MG63 (cell line): ENCODE measurements at places on chromosomes 11 and 22.

DNA sequence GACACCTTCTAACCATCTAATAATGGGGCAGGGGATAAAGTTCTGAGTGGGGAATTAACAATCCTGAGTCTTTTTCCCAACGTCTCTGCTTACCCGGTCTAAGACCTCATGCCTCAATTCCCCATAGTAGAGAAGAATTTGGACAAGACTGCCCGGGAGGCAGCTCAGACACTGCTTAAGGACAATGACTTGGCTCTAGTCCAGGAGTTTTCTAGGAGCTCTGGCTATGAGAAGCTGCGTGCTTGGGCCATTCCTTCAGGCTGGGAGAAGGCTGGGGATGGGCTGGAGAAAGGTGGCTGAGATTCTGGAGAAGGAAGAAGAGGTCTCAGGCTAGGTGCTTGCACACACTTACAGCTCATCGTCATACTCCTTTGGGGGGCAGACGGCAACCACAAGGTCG, 19.8 kb upstream of the ABCC8 start:
- DNase-seq: no peak

- no peak for DNase-seq
These were observed 72.0 kb downstream of the FLI1 start for GRCh38 chr11:128765571-128766549.

- no peak for DNase-seq
These were observed 1422.7 kb downstream of the BRD1 start for GRCh38 chr22:48404801-48405447.

DNA sequence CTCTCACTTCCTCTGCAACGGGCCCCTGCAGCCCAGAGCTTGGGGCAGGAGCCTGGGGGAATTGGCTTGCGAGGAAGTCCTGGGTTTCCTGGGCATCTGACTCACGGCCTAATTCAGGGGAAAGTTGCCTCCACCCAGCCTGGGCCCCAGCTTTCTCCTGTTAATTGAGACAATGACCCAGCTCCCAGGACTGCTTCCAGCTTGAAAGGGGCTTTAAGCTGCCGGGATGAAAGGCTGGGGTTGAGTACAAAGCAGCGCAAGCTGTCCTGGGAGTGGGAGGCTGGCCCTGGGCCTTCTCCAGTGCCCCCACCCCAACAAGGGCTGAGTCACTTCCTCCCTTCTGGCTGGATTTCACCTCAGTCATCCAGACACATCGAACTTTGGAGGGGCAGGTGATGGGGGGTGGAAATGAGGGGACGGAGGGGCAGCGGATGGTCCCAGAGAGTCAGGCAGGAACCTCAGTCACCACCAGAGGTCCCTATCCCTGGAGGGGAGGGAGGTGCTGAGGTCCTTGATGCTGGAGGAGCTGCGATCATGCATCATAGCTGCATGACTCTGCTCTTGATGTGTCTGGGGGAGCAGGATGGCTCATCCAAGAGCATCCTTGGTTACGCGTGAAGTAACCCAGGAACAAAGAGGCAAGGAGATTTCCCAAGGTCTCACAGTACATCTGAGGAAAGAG, 30.1 kb upstream of the OAF start:
- DNase-seq: no peak

GRCh38 chr11:119419246-119419645, 3.7 kb downstream of the THY1 start:
- DNase-seq: no peak

GRCh38 chr22:23632178-23632577, at the start of gene DRICH1:
Gene DRICH1 (minus strand): TSS chr22:23632321. CDS start chr22:23632023, 298 bp downstream.
- DNase-seq: no peak

DNA sequence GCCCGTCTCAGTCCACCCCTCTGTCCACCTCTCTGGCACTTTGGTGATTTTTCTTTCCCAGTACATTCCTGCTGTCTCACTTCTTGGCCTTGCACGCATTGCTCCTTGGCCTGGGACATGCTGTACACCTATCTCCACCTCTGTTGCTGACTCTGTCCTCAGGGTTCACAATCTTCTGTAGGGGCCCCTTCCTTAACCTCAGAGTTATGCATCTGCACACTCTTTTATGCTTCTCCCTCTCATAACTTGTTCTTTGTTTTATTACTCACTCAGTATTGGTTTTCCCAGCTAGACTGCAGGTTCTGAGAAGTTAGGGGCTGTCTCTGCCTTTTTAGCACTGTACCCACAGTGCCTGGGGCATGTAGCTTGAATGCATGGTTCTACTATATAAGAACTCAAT, 139.1 kb upstream of the MTMR2 start:
- no peak for DNase-seq

DNA sequence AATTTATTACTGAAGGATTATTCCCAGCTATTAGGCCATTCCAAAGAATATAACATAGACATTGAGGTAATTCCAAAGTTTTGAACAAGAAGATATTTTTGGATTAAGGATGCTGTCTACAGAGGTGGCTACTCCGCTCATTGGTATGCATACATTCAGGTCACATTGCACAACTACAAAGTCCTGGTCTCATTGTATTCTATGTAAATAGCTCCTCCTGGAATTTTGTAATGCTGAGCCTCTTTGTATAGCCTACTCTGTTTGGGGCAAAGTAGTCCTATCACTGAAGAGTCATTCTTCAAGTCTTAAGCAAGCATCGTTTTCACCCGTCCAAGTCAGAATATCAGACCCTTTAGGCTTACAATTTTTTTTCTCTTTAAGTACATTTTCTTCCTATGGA, 142.4 kb downstream of the KIF18A start:
- no peak for DNase-seq

DNA sequence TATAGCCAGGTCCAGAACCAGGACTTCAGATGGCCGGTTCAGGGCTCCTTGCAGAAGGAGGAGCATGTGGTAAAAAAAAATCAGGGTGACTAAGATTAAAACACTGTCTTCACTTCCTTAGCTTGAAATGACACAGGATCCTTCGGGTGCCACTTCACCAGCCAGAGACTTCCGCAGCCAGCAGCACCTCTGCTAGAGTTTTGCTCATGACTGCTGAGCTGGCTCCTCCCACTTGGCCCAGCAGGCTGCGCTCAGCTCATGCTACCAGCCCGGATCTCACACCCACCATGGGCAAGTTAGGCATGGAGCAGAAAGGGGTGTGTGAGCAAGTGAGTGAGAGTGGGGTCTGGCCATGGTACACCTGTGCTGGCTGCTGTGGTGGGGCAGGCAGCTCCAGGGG, 6.6 kb upstream of the MS4A18 start:
- no peak for DNase-seq

DNA sequence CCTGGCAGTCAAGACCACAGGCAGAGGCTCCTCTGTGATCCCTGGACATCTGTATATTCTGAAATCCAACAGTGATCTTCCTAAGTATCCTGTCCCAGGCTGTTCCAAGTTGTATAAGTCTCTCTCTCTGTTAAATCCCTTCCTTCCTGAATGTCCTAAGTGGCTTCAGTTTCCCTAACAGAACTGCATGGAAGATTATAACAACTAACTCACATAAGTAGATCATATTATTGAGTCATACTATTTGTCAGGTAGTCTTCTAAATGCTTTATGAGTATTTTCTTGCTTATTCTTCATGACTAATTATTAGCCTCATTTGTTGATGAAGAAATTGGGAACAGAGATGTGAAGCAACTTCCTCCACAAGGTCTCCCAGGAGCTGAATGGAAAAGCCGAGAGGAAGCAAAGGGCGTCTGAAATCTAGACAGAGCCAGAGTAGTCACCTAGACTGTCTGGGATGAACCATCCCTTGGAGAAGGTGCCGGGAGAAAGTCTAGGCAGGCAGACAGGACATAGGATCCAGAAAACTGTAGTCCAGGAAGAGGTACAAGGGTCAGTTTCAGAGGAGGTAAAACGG, 93.2 kb upstream of the FAT3 start:
- no peak for DNase-seq

DNA sequence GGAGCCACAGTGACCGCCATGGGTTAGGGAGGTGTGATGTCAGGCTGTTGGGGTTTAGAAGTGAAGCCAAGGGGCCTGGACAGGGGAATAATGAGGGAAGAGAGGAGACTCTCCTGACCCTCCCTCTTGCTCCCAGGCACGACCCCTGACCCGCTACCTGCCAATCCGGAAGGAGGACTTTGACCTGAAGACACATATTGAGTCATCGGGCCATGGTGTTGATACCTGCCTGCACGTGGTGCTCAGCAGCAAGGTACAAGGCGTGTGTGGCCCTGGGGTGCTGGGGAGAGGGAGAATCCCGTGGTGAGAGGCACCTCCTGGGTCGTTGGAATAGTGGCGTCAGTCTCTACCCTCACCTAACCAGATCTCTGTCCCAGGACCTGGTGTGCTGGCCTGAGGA, 29.5 kb downstream of the TREH start:
- no peak for DNase-seq

- DNase-seq: no peak
These were observed 20.4 kb upstream of the UPB1 start for GRCh38 chr22:24474649-24475255.

DNA sequence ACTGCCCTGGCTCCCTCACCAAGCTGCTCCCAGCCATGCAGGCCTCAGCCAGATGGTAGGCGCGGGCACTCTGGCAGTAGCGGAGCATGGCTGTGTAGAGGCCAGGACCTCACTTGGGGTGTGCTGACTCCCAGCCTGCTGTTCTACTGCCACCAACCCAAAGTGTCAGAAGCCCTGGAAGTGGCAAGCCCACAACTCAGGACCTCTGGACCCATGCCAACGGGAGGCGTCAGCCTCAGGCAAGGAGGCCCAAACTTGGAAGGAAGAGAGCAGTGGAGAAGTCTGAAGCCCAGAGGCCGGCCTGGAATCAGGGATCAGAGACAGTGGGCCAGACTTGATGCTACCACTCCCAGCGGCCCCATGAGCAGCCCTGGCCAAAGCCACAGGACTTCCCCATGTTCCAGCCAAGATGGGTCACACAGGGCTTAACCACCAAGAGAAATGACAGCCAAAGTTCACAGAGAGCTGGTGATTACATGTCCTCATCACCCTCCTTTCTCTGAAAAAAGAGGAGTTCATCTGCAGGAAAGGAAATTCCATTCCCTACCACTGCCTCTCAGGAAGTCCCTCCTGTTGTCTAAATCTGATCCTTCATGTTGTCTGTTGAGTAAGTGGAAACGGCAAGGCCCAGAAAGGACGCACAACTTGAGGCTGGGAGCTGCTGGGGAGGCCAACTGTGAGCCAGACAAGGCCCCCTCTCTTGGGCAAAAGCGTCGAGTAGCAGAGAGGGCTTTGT, 4.4 kb downstream of the ARRB1 start:
- DNase-seq: peak; percentile 65

DNA sequence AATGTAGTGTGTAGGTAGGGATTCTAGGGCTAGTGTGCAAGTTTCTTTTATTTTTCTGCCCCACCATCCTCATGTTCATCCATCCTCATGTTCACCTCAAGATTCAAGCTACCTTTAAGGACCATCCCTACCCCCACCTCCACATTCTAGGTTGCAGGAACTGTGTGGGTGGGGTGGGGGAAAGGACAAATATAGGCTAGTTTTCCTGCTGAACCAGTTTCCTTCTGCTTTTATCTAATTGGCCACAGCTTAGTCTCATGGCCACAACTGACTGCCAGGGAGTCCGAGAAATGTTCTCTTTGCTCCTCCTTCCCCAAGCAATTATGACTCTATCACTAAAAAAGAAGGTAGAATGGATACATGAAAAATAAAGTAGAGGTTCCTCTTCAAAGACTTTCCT, 179.0 kb upstream of the LARGE1 start:
- DNase-seq: no peak

GRCh38 chr11:123260511-123261211, 65.6 kb upstream of the CLMP start:
- DNase-seq: no peak

- DNase-seq: no peak
These were observed 359.2 kb downstream of the BUD13 start for GRCh38 chr11:116413301-116414242.

GRCh38 chr11:84384731-84385130, 1098.6 kb upstream of the CCDC90B start:
- DNase-seq: peak; percentile 6

- DNase-seq: no peak
These were observed 15.2 kb upstream of the FCHSD2 start for GRCh38 chr11:73157101-73158010.

DNA sequence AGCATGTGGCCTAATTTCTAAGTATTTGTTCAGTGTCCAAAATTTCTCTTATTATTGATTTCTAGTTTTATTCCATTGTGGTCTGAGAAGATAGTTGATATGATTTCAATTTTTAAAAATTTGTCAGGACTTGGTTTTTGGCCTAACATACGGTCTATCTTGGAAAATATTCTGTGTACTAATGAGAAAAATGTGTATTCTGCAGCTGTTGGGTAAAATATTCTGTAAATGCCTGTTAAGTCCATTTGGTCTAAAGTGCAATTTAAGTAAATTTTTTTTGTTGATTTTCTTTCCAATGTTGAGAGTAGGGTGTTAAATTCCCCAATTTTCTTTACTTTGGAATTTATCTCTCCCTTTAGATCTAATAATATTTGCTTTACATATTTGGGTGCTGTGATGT, 78.3 kb downstream of the TECTA start:
- DNase-seq: no peak

DNA sequence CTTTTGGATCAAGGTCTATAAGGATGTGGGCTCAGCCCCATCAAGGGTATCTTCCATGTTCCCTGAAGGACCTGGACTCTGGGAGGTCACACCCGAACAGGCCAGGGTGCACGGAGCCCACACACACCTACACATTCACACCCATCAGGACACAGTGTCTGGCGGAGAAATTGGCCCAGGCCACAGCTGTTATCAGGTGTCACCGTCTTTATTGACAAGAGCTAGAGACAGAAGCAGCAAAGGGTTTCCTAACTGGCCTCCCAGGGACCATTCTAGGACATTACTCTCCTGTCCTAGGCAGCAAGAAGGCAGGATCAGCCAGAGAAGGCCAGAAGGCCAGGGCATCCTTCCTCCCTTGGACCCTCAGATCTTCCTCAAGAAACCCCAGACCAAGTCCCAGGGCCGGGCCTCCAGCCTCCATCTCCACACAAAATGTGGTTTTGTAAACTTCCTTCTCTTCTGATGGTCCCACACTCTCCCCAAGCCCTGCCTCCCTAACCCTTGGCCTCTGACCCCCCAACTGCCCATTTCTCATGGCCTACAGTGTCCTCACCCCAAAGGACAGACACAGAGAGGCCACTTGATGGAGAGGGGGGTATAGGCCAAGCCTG, 8.1 kb downstream of the SSTR3 start:
- no peak for DNase-seq

GRCh38 chr11:105802390-105802789, 192.5 kb downstream of the GRIA4 start:
- DNase-seq: no peak

DNA sequence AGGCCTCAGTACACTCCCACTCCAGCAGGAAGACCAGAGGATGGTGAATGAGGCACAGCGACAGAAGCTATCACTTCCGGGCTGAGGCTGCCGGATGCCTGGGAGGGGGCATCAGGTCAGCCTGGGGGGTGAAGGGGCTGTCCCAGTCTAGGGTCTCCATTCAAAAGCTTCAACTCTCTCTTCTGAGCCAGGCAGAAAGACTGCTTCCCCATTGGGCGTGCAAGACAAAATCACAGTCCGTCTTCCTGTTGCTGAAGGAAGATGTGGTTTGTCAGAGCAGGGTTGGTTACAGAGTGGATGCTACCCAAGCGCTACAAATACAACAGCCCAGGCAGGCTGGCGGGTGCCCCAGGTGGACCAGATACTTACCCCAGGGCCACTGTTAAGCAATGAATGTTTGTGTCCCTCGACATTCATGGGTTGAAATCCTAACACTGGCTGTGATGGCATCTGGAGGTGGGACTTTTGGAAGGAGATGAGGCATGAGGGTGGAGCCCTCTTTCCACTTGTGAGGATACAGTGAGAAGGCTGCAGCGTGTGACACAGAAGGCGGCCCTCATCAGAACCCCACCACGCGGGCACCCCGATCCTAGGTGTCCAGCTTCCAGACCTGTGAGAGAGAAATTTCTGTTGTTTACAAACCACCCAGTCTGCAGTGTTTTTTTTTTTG, 12.0 kb downstream of the UPK3A start:
- no peak for DNase-seq
